ENCODE measurements at places on chromosomes 4 and X.

GRCh38 chr4:75779105-75779757 is 54.9 kb downstream of the USO1 start:
- DNase-seq: no peak

DNA sequence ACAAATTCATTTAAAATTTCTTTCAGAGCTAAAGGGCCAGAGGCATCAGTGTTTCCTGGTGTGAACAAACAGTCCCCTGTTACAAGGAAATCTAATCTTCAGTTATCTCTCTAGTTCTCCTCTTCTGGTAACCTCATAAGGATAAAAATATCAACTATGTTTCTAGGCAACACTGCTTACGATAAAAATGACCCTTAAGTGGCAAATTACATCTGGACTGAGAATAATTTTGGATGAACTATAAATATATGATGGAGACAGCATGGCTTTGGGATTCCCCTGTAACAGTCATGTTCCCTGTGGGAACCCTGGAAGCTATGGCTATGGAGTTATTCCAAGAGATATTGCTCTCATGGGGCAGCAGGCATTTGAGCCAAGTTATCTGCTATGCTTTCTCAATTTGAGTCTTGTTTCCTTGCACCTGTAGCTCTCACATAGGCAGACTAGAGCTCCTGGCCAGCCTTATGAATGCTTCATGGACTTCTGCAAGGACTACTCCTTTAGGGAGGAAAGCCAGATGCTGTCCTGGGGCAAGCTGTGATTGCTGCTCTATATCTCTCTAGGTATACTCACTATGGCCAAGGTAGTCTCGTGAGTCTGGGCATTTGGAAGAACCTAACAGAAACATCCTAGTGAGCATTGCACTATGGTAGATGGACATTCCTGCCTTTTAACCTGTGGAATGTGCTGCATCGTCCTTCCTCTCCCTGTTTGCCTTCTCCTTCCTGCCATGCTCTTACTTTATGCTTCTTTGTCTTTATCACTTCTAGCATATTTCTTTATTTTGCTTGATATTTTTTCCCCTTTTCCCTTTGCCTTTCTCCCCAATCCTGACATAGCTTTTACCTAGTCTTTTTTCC is 14.2 kb downstream of the C4orf33 start:
- DNase-seq: no peak

GRCh38 chr4:114698231-114698630 is 99.6 kb downstream of the UGT8 start:
- no peak for DNase-seq

GRCh38 chr4:75722417-75722816 is 2.0 kb upstream of the USO1 start:
- no peak for DNase-seq

DNA sequence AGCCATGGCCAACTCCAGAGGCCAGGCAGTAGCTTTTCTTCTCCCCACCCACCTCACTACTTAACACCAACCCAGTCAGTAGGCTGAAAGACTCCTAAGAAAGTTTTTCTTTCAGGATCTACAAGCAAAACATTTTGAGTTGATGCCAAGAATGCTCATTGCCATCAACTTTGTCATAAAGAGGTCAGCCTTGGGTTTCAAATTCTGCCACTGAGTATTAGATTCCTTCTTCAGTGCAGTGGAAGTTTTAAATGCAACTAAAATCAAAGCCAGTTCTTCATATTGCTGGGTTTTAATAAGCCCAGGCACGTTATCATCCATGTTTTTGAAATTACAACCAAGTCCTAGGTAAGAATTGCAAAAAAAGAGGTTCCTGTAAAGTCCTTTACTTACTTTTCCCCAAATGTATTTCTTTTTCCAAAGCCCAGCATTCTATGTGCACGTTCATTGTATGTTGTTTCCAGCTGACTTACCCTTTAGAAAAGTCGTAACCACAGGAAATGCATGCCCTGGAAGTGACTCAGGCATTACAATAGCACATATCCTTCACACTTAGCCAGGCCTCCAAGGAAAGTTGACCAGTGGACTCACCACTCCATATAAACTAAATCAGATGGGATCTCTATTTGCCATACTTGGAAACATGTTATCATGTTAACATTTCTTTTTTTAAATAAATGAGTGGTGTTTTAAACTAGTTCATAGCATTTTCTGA is 229.9 kb downstream of the SOX3 start:
- DNase-seq: no peak

DNA sequence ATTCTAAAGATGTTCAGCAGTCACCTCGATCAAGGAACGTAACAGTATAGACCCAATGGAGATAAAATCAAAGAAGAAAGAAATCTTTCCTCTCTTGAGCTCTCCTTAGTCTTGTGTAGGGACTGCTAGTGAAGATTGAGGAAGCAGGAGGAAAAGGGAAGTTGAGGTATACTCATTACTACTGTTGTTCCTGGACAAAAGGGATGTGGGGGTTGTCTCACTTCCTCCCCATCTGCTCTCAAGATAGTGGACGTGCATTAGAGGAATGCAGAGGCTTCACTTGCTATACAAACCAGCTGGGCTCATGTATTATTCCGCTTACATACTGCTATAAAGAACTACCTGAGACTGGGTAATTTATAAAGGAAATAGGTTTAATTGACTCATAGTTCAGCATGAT is 208.9 kb upstream of the ARHGEF9 start:
- no peak for DNase-seq

- no peak for DNase-seq
These were observed 132.8 kb upstream of the KLF3 start for GRCh38 chr4:38531141-38531727.

- DNase-seq: no peak
These were observed 165.0 kb downstream of the AMELX start for GRCh38 chrX:11458170-11458569.

- no peak for DNase-seq
These were observed 425.2 kb upstream of the FTHL17 start for GRCh38 chrX:31497086-31497485.

- no peak for DNase-seq
These were observed 100.3 kb upstream of the PDE5A start for GRCh38 chr4:119728692-119729593.

DNA sequence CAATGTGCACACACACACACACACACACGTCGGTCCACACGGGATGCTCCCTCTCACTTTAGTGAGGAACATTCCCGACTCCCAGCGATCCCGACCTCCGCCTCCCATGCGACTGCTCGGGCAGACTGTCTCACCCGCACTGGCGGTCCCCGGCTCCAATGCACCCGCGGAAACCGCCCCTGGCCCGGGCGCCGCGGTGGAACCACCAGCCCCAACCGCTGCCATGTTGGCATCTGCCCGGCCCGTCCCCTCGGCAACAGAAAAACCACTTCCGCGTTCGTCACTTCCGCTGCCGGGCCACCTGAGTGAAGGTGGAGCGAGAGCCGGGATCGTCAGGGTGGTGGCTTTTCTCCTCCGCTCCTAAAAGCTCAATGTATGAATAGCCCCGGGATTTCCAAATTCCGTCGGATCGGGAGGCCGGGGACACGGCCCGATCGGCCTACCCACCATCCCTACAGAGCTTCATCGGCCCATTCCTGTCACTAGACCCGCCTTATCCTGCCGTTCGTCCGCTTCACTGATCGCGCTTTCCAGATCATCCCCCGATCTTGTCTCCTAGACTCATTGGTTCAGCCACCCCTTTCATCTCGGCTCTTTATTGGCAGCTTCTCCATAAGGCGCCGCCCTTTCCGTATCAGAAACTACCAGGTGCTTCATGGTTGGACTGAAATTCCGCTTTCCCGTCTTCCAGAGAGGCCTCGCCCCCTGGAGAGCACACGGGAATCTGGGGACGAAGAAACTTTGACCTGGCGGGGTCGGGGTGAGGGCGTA is at the start of gene SLC35A2:
Gene SLC35A2 (minus strand): TSS at position 235 of the 771 bp plus-strand sequence. CDS start 10 bp downstream, at position 225.
- peak; percentile 75 for DNase-seq

- no peak for DNase-seq
These were observed 20.8 kb downstream of the NAT8L start for GRCh38 chr4:2079926-2080325.
